A172 (cell line): ENCODE measurements at places on chromosomes 16 and 17. TPM values are rescaled to one million over a fixed set of nuclear protein-coding genes. Genes with fewer than 3 reads are reported as not detected.
A peak's percentile ranks its signal among the peaks of the same experiment; 100 is the strongest.

- peak; percentile 63 for DNase-seq
Measured at GRCh38 chr17:81513372-81513752, 763 bp upstream of the ACTG1 start.

GRCh38 chr17:61848896-61849295 is 14.4 kb downstream of the BRIP1 start:
- no peak for DNase-seq

GRCh38 chr17:5226940-5227878 is 7.5 kb downstream of the SCIMP start:
- no peak for DNase-seq

DNA sequence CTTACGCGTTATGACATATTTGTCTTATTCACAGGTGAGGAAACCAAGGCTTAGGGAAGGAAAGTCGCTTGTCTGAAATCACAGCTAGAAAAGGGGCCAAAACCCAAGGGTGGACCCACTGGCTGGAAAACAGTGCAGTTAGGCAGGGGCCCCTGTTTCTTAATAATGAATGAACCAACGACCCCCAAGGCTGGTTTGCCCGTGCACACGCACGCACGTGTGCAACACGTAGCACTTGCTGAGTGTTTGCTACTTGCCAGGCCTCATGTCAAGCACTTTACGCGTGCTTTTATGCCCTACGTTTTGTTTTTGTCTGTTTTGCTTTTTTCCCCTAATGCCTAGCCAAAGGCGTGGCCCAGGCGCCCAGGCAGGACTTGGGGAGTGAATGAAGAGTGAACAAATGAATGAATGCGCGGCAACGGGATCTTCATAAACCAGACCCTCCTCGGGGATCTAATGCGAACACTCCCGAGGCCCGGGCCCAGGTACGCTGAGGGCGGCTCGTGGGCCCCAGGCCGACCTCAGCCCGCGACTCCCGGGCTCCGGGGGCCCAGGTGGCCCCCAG is 571 bp upstream of the USP10 start:
- DNase-seq, result no peak

- DNase-seq, result no peak
Measured at GRCh38 chr17:57182621-57183020, 73.7 kb upstream of the MSI2 start.

GRCh38 chr17:2087597-2088211 is 32.8 kb downstream of the HIC1 start:
- DNase-seq, result no peak

Gene FOXJ1
- total RNA-seq, result not detected in 2 replicates

Gene TLK2
- total RNA-seq, result 56.7 and 65.7 TPM in 2 replicates
